ENCODE measurements at places on chromosomes 4 and X. TPM values are rescaled to one million over a fixed set of nuclear protein-coding genes. Genes with fewer than 3 reads are reported as not detected.

GRCh38 chr4:127995776-127996175, 30.6 kb downstream of the ABHD18 start:
- no peak for DNase-seq

DNA sequence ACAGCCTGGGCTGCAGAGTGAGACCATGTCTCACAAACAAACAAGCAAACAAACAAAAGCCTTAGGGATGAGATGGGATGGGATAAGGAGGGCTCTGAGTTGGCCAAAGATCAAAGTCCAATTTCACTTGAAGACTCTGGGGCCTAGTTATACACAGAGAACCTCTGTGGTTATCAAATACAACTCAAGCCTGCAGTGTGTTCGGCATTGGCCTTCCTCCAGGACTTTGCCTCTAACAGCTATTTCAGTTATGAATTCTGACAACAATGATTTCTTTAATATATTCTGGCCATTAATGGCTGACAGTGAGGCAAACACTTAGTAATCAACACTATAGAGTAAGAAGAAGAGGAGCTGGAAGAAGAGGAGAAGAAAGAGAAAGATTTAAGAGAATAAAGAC, 171.1 kb downstream of the PDGFRA start:
- DNase-seq = no peak

- DNase-seq = peak; percentile 1
These were observed 4.2 kb downstream of the TCEAL6 start for GRCh38 chrX:102138064-102138463.

- no peak for DNase-seq
These were observed 61.5 kb upstream of the AP1S2 start for GRCh38 chrX:15915959-15916703.

SLC38A5 gene
- 25.1 TPM for total RNA-seq

TFE3 gene
- total RNA-seq = 37.1 TPM

DNA sequence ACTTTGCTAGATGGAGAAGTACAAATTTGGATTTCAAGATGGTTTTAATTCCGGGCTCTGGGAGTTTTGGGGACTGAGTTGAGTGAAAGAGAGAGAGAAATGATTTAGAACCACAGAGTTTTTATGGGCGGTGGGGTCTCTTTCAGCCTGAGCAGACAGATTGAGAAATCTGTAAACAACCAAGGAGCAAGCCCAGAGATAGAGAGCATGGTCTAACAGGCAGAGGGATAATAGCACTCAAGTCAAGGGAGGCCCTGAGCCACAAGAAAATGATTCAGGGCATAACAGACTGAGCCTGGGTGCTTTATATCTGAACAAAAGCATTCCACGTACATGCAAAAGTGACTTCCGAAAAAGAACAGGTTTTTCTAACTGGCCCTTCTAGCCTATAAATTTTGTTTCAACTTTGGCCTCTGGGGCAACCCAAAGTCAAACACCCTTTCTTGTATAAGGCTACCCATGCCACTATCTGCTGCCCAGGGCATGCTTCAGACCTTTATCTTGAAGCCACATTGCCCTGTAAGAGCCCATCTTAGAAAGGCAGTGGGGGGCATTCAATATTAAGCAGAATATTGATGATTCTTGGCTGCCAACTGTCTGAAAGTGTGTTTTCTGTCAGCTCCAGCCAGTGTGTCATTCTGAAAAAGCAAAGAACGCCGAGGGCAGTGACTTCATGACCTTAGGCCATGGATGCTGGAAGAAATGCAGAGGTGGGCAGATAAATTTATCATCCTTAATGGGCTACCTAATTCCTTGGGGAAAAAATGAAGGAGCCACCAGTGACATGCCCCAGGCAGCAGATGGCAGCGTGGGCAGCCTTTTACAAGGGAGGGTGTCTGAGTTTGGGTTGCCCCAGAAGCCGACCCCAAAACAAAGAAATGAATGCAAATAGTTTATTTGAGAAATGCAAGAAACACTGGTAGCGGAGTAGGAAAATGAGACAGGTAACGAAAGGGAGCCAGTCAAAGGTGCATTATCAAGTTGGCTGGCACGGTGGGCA, 637.6 kb downstream of the MID1IP1 start:
- no peak for DNase-seq

ARSH gene
- total RNA-seq = not detected

ETDB gene
- not detected for total RNA-seq

DNA sequence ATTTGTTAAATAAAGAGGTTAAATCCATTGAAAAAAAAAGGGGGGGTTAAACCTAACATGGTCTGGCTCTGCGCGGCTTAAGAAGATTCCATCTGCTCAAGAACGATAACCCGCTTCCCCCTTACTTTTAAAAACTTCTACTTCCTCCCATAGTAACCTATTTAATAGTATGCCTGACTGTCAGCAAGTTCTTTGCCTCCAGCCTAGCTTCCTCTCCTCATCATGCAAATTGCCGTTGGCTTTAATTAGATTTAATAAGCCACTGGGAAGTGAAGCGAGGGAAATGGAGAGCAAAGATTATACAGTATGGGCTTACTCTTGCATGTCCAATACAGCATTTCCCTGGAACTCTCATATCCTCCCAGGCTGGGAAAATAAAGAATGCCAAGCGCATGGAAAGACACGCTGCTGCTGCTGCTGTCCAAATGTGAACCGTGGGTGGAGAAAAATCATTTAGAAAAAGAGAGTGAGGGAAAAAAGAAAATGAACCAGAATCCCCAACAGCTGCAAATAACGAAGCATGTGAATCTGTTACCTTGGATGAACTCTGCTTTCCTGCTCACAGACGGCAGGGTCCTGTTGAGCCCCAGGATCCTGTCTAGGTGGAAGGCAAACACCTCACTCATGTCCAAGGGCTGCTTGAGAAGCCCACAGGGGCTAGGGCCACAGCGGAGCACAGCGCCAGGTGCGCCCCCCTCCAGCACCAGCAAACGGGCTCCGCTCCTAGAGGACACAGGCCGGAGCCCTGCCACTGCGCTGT, 2.7 kb downstream of the GASK1B start:
- peak; percentile 61 for DNase-seq

APBB2 gene
- 162 TPM for total RNA-seq

- peak; percentile 19 for DNase-seq
These were observed 120.0 kb downstream of the SH3RF1 start for GRCh38 chr4:169150806-169151205.

DNA sequence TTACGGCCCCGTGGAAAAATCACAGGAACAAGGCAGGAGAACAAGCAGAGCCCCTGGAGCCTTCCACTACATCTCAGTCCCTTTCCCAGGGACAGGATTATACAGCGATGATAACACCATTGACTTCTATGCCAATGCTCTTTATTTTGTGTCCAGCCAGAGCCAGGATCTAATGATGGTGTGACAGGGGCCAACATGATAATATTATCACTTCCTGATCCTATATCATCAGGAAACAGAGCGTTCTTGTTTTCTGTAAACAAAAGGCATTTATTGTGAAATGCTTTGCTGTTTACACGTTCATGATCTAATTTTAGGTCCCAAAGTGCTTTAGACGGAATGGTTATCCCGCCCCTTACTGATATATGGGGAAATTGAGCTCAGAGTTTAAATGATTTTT, 12.8 kb downstream of the TMPRSS11E start:
- no peak for DNase-seq

DNA sequence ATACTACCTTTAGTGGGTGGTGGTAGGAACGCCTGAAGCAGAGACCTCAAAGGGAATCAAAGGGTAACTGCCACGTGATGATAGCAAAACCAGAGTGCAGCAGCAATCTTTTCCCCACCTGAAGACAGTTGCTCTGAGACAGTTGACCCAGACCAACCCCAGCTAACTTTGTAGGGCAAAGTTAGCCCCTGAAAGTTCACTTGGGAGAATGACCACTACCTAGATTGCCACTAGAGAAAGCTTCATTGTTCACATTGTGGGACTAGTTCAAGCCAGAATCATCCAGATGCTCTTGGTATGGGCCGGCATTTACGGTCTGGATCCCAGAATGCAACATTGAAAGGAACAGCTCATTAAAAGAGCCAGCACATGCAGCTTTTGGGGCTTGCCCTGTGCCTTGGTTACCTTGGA, 4.1 kb downstream of the SEPTIN6 start:
- no peak for DNase-seq

GRCh38 chr4:6875431-6875831, 34.2 kb upstream of the TBC1D14 start:
- DNase-seq = no peak

DNA sequence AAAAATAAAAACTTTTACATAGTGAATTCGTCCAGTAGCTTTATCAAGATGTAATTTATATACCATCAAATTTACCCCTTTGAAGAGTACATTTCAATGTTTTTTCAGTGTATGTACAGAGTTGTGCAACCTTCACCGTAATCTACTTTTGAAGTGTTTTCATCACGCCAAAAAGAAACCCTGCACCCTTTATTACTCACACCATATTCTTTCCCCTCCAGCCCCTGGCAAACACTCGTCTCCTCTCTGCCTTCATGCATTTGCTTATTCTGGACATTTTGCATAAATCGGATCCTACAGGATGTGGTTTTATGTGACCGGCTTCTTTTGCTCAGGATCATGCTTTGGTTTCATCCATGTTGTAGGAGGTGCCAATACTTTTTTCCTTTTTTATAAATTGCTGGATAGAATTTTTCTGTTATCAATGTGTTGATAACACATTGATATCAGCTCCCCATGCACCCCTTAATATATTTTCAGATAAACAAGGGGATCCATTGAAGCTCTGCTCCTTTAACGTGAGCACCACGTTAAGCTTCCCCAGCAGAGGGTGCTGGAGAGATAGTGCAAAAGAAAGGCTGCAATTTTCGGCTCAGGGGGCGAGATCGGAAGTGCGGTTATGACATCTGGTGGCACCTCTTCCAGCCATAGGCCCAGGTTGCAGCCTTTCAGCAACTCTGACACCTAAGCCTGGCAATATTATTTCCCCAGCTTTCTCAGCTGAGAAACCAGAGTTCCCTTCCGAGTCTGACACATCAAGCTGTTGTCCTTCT, 100.1 kb upstream of the VCX3B start:
- DNase-seq = no peak

DNA sequence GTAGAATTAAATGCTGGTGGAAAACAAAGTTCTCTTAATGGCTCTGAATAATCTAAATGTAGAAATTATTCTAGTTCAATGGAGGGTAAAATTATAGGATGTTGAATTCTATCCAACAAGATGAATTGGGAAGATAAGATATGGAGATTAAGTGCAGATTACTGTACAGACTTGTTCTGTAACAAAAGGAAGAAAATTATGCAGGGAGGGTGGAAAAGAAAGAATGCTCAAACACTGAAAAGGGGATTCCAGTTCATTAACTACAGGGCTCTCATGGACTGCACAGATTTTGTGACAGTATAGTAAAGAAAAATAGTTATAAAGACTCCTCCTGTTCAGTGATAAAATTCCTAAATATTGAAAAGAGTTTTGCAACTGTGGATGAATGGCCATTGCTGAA, 1794.0 kb upstream of the PCDH7 start:
- DNase-seq = no peak

- no peak for DNase-seq
These were observed 17.2 kb upstream of the HOPX start for GRCh38 chr4:56698329-56698728.

RHOXF1 gene
- not detected for total RNA-seq

DNA sequence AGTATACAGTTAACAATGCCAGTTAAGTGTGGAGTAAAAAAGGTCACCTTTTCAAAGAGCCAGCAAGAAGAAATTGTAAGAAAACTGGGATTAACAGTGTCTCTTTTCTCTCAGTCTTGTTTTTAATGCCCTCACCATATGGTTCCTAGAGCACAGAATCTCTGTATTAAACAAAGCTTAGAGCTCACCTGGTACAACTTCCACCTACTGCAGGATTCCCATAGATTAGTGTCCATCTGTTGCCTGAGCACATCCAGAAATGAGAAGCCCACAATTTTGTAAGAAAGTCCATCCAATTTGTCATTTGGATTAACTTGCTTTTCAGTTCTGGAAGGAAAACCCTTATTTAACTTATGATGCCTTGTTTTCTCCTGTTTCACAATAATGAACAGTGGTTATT, 1037.1 kb downstream of the STPG2 start:
- DNase-seq = no peak

- DNase-seq = peak; percentile 69
These were observed 168.8 kb upstream of the FAM47A start for GRCh38 chrX:34300871-34301270.

DNA sequence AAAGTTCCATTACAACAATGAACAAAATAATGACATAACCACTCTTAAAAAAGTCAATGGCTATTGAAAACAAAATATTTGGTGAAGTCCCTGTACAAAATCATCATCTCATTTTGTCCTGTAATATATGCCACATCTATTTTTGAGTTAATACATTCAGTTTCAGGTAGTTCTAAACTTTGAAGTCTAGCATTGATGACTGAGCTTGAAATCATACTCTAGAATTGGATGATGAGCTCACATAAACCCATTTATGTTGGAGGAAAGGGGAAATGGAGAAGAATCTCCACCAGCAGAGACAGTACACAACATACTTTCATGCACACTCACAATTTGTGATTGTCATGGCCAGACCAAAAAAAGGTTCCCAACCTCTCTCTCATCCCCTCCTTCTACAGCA, 371.1 kb upstream of the NR3C2 start:
- DNase-seq = no peak

PRDM8 gene
- 0.82 TPM for total RNA-seq

DNA sequence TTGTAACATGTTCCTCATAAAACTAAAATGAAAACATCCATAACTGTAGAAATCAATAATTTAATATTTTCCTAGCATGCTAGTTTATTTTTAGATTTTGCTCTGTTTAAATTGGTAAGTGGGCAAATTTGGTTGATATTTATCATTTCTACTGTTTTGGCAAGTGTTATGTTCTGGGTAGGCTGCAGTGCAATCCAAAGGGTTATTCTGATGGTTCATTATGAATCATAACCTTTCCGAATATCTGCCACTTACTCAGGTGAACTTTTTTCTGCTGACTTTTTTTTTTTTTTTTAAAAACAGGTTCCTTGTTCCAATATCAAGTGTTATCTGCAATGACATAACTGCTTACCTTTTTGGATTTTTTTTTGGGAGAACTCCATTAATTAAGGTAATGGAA, 52.0 kb downstream of the CDS1 start:
- no peak for DNase-seq

GRCh38 chrX:72137846-72138495, 6.3 kb upstream of the RTL5 start:
- DNase-seq = no peak

DNA sequence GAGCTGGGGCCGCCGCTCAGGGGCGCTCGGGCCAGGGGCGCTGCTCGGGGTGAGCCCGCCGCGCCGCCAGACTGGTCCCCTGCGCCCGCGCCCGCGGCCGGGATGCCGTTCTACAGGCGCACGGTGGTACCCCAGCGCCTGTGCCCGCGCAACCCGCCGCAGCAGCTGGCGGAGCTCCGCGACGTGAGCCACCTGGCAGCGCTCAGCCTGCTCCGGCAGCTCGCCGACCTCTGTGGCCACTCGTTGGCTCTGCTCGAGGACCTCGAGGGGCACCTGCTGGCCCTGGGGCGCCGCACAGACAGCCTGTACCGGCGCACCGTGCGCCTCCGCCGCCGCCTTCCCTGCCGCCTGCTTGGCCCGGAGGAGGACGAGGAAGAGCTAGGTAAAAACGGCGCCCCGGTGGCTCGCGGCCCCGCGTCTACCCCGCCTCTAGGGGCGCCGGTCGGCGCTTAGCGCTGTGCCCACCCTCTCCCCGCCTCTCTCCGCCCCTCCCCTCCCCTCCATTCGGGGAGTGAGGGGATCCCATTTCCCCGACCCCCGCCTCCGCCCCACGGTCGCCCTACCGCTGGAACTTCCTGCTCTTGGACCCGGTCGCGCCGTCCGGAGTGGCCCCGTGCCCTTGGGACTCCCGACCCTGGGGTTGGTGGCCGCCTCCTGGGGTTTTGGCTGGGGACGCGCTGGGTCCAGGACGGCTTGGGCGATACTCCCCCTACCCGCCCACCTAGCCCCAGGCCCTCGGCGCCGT, 513 bp downstream of the NHSL2 start:
- no peak for DNase-seq

FAM53A gene
- total RNA-seq = 1.7 TPM

Measured in endothelial cell of umbilical vein (primary cell).